ENCODE measurements at places on chromosomes 4 and X. TPM values are rescaled to one million over a fixed set of nuclear protein-coding genes. Genes with fewer than 3 reads are reported as not detected.

- no peak for DNase-seq
Measured at GRCh38 chrX:110082161-110082560, 79.2 kb downstream of the TMEM164 start.

Gene ARFIP1
- total RNA-seq = 29.3 TPM

GRCh38 chr4:2042947-2043395 lies 16.2 kb upstream of the NAT8L start:
- peak; percentile 48 for DNase-seq

GRCh38 chr4:165656399-165656798 lies 216.6 kb upstream of the TLL1 start:
- no peak for DNase-seq

- no peak for DNase-seq
Measured at GRCh38 chr4:76623217-76624045, 188.4 kb downstream of the SHROOM3 start.

DNA sequence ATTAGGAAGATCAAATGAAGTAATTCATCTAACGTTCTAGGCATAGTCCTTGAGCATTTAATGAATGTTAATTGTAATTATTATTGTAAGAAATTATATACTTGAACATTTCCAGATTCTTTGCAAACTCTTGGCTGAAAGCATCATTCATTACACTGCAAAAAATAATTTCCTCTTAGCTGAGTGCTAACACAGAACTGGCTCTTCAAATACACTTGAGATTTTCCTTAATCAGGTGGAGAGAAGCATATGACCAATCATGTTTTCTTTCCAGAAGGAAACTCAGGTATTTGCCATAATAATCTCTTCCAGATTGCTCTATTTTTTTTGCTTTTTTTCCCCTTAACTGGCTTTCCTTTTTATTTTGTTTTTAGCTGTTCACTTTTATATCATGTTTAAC lies 42.5 kb downstream of the SLC39A8 start:
- no peak for DNase-seq

Gene NEK1
- total RNA-seq = 13.5 TPM

Gene TMEM175
- 42.4 TPM for total RNA-seq

Gene CSAG3
- total RNA-seq = not detected

DNA sequence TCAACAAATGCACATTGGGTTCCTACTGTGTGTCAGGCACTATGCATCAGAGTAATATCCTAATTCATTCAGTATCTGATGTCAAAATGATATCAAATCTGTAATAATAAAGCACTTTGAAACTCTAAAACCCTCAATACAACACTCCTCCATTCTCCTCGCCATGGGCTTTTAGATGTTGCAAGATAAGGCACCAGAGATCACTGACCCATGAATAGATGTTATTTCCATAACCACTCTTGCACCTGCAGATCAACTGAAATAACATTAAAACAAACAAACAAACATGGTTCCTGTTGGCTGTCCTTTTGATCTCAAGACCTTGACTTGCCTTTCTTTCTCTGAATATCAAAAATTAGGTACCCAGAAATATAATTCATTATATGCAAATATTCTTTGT lies 100.2 kb downstream of the MAB21L2 start:
- DNase-seq = no peak

Gene C4orf50
- total RNA-seq = 0.12 TPM

Gene PRDM5
- 17.0 TPM for total RNA-seq

GRCh38 chr4:166386491-166387360 lies 513.7 kb downstream of the TLL1 start:
- no peak for DNase-seq

- DNase-seq = no peak
Measured at GRCh38 chrX:17465802-17466201, 90.8 kb downstream of the NHS start.

DNA sequence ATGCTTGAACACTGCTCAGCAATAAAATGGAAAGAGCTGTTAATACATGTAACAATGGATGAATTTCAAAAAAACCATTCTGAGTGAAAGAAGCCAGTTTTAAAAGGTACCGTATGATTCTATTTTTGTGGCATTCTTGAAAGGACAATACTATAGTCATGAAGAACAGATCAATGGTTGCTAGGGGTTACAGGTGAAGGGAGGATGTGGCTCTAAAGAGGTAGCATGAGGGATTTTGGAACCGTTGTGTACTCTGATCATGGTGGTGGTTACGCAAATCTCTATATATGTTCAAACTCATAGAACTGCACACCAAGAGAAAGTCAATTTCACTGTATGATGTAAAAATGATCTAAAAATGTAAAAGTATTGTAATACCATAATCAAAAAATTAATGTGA lies 40.0 kb upstream of the CTAG2 start:
- DNase-seq = no peak

Gene TNIP3
- total RNA-seq = 2.3 TPM

Gene NUDT10
- not detected for total RNA-seq

Gene GYPA
- not detected for total RNA-seq

Gene CLOCK
- total RNA-seq = 24.2 TPM

GRCh38 chr4:20251796-20252655 lies at the start of gene SLIT2:
SLIT2 (plus strand) TSS chr4:20251905; CDS start chr4:20253816, 1,911 bp downstream.
- DNase-seq = peak; percentile 88

DNA sequence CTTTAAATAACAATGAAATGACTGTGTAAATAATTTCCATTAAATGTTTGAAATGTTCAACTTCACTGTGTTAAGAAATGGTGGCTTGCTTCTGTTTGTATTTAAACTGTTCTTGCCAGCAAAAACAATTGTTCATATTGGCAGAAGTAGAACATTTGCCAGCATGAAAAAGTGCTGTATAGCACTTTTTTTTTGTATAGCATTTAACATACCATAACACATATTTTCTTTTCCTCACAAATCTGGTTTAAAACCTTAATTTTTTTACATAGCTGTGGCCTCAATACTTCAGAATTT lies 94.1 kb downstream of the COX18 start:
- DNase-seq = no peak

DNA sequence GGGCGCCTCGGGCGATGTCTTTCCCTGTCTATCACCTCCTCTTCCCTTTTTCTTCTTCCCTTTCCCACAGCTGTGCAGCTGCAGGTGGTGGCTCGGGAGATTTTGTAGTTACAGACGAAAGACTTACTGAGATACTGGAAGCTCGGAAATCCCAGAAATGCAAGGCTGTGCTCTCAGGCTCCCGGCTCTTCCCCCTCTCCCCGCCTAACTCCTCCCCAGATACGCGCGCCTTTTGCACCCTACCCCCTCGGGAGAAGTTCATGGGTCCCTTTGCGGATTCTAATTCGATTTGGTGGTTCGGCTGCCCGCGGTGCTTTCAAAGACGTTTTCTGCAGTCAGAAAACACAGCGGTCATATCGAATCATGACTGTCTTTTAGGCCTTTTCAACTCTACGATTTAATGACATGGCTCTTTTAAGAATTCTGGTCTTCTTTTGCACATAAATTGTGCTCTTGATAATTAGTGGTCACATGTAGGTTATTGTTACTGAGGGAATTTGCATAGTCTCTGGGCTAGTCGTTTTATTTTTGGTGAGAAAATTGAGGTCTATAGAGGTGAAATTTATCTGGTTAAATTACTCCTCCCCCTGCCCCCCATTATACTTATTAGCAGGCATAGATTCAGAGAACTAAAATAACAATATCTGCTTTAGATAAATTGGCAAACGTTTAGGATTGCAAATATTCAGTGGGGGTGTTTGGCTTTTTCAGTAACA lies 1.6 kb downstream of the SEPTIN11 start:
- no peak for DNase-seq

Gene MAGEA3
- total RNA-seq = not detected

Gene CLDN34
- 0.55 TPM for total RNA-seq

DNA sequence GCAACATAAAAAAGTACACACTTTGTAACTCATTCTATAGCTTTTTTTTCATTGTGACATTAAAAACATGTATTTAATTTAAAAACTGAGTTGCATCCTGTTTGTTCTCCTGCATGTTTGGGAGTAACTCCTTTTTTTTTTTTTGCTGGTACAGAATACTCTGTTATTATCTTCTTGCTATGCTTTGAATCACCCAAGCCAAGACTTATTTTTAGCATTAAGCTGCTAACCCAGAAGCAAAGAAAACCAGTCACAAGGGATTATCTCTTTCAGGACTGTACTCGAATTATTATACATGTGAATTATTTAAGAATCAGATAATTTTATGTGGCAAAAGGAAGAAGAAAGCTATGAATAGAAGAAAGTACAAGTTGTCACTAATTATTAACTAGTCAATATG lies 194.9 kb downstream of the ADAMTS3 start:
- no peak for DNase-seq

Gene TEX13B
- total RNA-seq = not detected

GRCh38 chr4:98929341-98930267 lies 671 bp upstream of the EIF4E start:
- peak; percentile 82 for DNase-seq

GRCh38 chr4:16860516-16860915 lies 37.9 kb downstream of the LDB2 start:
- no peak for DNase-seq

Gene GABRE
- 45.3 TPM for total RNA-seq

Gene DDIT4L
- total RNA-seq = 0.98 TPM

- no peak for DNase-seq
Measured at GRCh38 chrX:68719181-68719903, 71.9 kb downstream of the STARD8 start.

DNA sequence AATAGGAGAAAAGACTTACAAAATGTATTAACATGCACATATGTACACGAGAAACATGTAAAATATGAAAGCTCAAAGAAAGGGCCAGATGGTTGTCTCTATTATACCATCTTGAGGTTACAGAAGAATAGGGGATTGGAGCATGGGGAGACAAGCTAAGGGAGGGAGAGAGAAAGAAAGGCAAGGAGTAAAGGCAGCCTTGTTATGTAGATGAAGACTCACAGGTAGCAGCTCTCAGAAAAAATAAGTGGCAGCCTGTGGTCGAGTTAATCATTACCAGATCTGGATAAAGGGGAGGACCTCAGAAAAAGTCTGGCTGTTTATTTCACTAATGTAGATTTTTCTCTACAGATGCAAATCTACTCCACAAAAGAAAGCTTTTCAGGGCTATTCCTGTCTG lies 26.6 kb upstream of the PPP1R2C start:
- DNase-seq = no peak

DNA sequence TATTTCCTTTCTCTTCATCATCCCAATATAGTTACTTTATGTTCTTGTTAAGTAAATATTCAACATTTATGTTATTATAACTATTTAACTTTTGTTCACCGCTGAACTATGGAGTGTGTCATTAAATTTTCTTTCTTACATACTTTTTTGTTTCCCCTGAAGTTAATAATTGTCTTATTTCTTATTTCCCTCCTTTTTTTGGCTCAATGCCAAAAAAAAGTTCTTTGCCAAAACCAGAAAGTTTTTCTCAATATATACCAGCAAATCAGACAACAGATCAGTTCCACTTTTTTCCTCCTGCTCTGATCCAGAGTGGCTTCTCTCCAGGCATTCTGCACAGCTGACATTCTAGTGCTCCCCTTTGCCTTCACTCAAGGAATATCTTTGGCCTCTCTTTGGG lies 187.0 kb upstream of the PPARGC1A start:
- no peak for DNase-seq

GRCh38 chrX:17703201-17703600 lies 34.1 kb upstream of the SCML1 start:
- no peak for DNase-seq

Gene CDS1
- 25.1 TPM for total RNA-seq

Gene TSPAN7
- total RNA-seq = 74.8 TPM

Gene ARMCX4
- total RNA-seq = 13.1 TPM

- DNase-seq = no peak
Measured at GRCh38 chr4:1776521-1777161, 16.5 kb upstream of the FGFR3 start.

- no peak for DNase-seq
Measured at GRCh38 chr4:168811786-168812651, 198.0 kb downstream of the CBR4 start.

DNA sequence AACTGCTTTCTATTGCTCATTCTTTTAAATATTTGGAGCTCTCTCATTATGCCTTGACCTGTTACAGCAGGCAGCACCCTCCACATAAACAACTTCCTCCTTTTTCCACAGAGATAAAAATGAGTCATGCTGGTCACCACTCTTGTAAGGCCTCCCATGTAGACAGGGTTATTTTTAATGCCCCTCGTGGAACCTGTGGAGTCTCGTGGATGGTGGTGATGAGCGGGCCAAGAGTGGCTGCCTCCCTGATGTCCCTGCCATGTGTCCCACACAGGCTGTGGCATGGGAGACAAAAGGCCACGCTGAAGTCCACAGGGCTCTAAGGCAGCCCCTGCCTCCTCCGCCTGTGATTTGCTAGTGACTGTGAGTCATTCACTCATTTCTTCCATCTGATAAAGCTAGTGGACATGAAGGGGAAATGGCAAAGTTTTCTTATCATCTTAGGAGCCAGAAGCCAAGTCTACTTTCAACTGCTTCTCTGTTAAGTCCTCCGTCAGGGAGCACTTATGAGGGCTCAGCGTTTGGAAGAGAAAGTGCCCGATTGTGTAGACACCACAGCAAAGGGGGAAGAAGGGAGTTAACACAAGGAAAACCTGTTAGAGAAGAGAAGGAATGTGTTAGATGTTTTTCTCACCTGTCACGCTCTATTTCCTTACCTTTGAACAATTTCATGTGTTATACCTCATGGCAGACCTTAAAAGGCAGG lies 121.6 kb upstream of the FAT1 start:
- DNase-seq = no peak

Gene SMIM43
- not detected for total RNA-seq

- no peak for DNase-seq
Measured at GRCh38 chrX:132004728-132005127, 18.4 kb upstream of the STK26 start.

DNA sequence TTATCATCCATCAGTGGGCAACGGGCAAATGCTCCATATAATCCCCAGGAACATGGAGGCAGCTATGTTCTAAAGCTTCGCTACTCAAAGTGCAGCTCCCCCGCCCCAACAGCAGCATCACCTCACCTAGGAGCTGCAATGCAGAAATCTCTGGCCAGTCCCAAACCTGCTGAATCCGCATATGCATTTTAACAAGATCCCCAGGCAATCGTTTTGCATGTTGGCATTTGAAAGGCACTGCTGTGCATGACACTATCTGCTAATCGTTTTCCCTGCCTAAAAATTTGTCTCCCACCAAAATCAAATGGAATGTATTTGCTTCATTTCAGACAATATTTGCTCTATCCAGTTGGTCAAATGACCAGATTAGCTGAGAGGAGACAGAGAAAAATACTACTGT lies 15.2 kb downstream of the ADGRG2 start:
- no peak for DNase-seq

DNA sequence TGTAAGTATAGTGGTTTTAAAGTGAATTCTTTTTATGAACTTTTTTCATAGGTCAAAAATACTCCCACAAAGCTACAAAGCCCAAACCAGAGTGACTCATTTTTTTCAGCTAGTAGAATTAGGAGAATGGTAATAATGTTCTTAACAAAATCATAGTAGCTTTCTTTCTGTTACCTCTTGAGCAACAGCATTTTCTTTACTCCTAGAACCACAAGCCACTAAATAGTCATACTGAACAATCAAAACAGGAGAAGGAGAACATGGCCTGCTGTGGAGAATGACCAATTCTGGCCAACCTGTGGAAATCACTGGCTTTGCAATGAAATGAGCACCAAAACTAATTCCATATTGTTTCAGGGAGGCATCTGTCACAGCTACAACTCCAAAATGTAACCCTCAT lies 112.9 kb downstream of the AMMECR1 start:
- no peak for DNase-seq

- no peak for DNase-seq
Measured at GRCh38 chrX:30649859-30650258, 3.4 kb upstream of the GK start.

Measured in upper lobe of right lung (tissue), 1 donor.